Activated CD8-positive, alpha-beta memory T cell treated with anti-CD3 and anti-CD28 coated beads, Interleukin-2, amount 50 U/mL, for 48 hours (primary cell): ENCODE measurements at places on chromosomes 1 and 21.

- no peak for DNase-seq
Observed at GRCh38 chr1:14167884-14168283, 430.6 kb upstream of the KAZN start.

- DNase-seq: no peak
Observed at GRCh38 chr1:185537596-185537995, 196.6 kb upstream of the HMCN1 start.

DNA sequence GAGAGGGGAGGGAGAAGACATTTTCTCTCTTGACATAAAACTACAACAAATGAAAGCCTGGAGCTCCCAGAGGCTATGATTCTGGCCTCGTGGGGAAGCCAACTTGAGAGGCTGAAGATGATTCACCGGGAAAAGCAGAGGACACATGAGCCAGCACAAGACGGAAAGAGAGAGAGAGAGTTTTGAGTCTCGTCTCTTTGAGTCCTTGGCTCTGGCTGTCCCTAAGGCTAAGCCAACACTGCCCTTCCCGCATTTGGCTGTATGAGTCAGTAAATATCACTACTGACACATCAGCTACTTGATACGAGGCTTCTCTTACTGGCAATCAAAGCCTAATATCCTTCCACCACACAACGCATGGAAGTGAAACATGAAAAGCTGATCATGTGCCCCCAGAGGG lies 95.5 kb downstream of the GRIK3 start:
- DNase-seq: no peak

- no peak for DNase-seq
Observed at GRCh38 chr1:51750729-51751128, 127.8 kb downstream of the NRDC start.

GRCh38 chr21:17334484-17334883 lies 178.4 kb upstream of the CXADR start:
- no peak for DNase-seq

- no peak for DNase-seq
Observed at GRCh38 chr1:26405281-26405915, 5.2 kb upstream of the LIN28A start.

DNA sequence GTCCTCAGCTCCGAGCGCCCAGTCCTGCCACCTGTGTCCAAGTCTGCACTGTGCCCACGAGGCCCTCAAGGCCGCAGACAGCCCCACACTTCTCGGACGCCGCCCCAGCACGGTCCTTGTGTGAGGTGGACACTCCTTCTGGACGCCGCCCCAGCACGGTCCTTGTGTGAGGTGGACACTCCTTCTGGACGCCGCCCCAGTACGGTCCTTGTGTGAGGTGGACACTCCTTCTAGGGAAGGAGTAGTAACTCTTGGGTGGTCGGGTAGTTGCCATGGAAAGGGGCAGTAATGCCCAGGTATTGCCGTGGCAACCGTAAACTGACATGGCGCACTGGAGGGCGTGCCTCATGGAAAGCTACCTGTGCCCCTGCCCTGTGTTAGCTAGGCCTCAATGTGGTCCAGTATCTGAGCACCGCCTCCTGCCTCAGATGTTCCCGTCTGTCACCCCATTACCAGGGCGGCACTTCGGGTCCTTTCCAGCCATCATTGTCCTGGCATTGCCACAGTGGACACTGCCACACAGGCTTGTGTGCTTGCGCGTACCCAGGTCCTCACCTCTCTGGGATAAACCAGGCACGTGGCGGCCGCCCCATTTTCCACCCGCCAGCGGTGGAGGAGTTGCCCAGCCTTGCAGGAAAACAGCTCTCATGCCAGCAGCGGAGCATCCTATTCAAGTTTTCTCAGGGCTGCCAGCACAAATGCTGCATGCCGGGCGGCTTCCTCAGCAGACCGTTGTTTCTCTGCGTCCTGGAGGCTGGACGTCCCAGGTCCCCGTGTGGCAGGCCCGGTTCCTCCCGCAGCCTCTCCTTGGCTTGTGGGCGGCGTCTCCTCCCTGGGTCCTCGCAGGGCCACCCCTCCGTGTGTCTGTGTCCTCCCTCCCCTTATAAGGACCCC lies 40.8 kb upstream of the POFUT2 start:
- DNase-seq: no peak

DNA sequence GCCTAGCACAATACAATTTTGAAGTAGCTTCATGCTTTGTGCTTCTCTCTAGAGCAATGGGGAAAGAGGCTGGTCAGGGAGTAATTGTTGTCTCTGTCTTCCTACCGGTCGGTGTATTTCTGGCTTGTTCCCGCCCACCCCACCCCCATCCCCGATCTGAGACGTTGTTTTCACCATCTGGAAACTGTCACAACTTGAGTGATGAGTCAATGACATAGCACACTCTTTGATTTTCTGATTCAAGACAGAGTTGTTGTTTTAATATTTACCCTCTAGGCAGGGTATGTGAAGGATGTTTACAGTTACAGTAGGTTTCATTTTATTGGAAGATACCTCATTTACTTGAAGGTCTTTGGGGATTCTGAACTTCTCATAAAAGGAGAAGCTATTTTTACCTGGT lies 7.0 kb downstream of the IL12RB2 start:
- DNase-seq: no peak

DNA sequence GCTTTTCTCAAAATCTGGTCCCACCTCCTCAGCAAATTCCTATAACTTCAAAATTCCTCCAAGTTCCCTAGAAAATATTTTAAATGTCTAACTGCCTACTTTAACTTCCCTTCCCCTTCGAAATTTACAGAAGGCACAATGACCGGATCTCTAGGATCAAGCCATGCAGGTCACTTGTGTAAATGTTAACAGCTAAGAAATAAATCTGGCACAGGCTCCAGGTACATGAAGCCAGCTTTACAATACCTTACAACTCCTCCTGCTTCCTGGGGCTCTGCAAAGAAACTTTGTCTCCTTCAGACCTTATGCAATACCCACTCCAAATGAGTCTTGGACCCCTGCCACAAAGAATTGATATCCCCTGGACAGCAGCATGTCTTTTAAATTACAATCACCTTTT lies 1164.2 kb downstream of the BRINP3 start:
- DNase-seq: no peak

DNA sequence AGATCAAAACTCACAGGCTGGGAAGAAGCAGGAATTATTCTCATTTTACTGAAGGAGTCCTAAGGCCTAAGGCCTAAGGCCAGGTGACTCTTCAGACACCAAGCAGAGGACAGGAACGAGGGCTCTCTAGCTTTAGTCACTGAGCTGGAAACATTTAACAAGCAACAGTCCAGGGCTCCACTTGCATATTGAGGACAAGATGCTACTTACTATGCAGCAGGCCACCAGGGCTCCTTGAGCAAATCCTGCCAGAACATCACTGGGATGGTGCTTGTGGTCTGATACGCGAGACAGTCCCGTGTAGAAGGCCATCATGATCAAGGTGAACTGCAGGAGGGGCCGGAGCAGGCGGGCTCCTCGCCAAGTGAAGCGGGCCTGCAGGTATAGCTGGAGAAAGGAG lies 67.6 kb downstream of the PLPP3 start:
- no peak for DNase-seq

DNA sequence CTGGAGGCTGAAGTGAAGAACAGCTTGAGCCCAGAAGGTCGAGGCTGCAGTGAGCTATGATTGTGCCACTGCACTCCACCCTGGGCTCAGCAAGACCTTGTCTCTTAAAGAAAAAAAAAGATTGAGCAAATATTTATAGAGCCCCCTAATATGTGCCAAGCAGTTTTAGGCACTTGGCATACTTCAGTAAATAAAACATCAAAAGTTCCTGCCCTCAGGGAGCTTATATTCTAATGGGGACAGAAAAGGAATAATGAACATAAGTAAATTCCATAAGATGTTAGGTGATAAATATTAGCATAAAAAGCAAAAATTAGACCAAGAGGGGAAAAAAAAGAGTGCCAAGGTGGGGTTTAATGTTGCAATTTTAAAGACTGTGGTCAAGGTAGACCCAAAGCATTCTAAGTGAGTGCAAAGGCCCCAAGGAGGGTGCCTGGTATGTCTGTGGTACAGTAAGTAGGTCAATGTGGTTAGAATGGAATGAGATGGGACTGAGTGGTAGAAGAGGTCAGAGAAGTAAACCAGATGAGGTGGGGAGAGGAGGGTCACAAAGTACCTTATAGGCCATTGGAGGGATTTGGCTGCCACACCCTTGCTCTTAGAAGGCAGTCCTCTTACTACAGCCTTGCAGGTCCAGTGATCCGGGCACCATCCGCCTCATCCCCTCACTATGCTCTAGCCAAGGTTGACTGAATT lies 2.2 kb upstream of the TOE1 start:
- DNase-seq: no peak

- DNase-seq: no peak
Observed at GRCh38 chr1:185337246-185337645, 20.2 kb upstream of the IVNS1ABP start.

GRCh38 chr1:216827251-216827650 lies 104.0 kb upstream of the ESRRG start:
- no peak for DNase-seq

GRCh38 chr1:31380181-31380580 lies 7.3 kb upstream of the FABP3 start:
- no peak for DNase-seq

GRCh38 chr21:42645211-42646075 lies 8.0 kb upstream of the PDE9A start:
- no peak for DNase-seq

DNA sequence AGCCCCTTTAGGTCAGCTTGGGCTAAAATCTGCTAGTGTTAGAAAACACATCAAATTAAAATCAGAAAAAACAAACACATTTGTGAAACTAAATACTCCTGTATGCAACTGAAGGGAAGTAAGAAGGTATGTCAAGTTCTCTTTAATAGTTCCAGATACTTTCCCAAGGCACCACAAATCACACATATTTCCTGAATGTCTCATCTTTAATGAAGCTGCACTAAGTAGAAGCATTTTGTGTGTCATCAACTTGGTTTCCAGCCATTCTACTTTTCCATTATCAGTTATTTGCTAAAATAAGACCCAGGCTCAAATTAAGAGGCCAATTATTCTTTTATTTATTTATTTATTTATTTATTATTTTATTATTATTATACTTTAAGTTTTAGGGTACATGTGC lies 34.7 kb downstream of the CRB1 start:
- DNase-seq: no peak

- no peak for DNase-seq
Observed at GRCh38 chr21:33801424-33802405, 113.9 kb downstream of the ATP5PO start.
